Naive thymus-derived CD8-positive, alpha-beta T cell (primary cell): ENCODE measurements at places on chromosomes 3 and 15. TPM values are rescaled to one million over a fixed set of nuclear protein-coding genes. Genes with fewer than 3 reads are reported as not detected.

CHRFAM7A gene
- total RNA-seq, result not detected

CASR gene
- total RNA-seq, result not detected

CHRNA7 gene
- not detected for total RNA-seq

IGSF10 gene
- not detected for total RNA-seq

P2RY13 gene
- total RNA-seq, result not detected

PPP1R14D gene
- not detected for total RNA-seq

DNA sequence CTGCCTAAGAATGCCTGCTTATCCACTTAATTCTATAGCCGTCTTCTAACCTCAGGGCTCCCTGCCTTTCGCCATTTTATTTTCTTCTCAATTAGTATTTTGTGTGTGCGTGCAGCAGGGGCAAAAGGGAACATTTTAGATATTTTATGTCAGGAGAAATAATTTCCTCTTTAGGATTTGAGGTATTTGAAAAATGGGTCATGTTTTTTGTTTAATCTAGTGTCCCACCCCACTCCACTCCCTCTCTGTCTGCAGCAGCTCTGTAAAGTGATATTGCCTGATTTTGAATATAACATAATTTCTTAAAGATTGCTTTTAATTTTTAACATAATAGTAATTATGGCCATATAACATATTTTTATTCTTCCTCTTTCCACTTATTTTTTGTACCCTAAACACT, 593.2 kb upstream of the DPPA4 start:
- H3K27me3 ChIP-seq, result peaks cover 2% of the 10 kb centered on the region
- H3K36me3 ChIP-seq, result no peaks in the 10 kb centered on the region
- H3K27ac ChIP-seq, result no peak overlapping the region
- H3K4me3 ChIP-seq, result no peak overlapping the region

GRCh38 chr15:64536244-64536836, 76.0 kb downstream of the ZNF609 start:
- H3K4me3 ChIP-seq, result peak overlapping the region; percentile 52
- peak overlapping the region; percentile 38 for H3K27ac ChIP-seq
- peaks cover 60% of the 10 kb centered on the region for H3K4me1 ChIP-seq
- no peak for DNase-seq
- no peaks in the 10 kb centered on the region for H3K36me3 ChIP-seq

- DNase-seq, result no peak
- H3K4me1 ChIP-seq, result peaks cover 2% of the 10 kb centered on the region
- no peaks in the 10 kb centered on the region for H3K27me3 ChIP-seq
Measured at GRCh38 chr15:73914145-73914544, 12.1 kb upstream of the LOXL1 start.

DNA sequence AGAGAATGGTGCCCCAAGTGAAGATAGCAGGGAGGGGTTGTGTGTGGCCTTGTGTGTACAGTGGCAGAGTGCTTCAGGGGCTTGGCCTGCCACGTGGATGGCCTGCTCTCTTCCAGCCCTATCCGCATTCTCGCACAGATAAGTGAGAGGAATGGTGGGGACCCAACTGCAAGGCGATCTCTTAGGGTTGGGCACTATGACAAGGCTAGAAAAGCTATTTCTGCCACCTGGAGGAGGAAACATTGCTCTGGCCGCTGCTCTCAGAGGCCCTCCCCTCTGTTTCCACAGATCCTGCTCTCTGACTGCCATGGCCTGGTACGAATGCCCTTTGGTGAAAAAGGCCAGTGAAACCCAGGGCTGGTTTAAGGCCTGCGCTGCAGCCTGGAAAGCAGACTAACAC, 20.6 kb downstream of the EEFSEC start:
- no peaks in the 10 kb centered on the region for H3K27me3 ChIP-seq
- H3K36me3 ChIP-seq, result no peaks in the 10 kb centered on the region
- peaks cover 51% of the 10 kb centered on the region for H3K4me1 ChIP-seq
- H3K27ac ChIP-seq, result no peak overlapping the region
- no peak overlapping the region for H3K4me3 ChIP-seq

DNA sequence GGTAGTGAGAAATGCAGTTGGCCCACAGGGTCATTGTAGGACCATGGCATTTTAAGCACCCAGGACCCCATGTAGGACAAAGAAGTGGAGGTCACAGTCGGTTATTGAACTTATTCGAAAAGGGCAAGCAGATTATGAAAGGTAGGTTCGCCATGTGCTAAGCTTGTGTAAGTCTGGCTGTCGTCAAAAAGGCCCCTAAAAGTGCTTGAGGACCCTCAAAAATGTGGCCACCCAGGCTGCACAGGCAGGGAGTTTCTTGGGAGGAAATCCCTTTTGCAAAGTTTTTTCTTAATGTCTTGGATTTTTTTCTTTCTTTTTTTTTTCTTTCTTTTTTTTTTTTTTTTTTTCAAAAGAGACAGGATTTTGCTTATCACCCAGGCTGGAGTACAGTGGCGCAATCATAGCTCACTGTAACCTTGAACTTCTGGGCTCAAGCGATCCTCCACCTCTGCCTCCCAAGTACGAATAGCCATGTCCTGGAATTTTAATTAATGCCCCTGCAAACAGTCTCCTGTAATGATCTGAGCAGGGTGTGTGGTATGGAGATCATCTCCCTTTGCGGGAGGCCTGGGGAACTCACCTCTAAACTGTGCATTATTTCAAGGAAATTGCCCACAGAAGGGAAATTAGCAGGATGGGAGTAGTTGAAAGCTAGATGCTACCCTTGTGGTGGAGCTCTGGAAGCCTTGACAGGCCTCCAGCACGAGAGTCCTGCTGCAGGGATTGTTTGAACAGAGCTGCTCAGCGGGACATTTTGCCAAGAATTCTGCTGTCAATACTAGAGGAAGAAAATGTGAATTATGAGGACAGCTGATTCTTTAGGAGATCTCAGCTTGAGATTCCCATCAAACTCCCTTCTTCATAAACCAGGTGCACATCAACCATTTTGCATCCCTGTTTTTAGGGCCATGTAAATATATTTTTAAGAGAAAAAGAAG, 28.4 kb downstream of the THSD4 start:
- no peaks in the 10 kb centered on the region for H3K27me3 ChIP-seq
- H3K4me3 ChIP-seq, result no peak overlapping the region
- no peak for DNase-seq
- no peaks in the 10 kb centered on the region for H3K4me1 ChIP-seq

GRCh38 chr3:179603831-179604230, 607 bp downstream of the MRPL47 start:
- peaks cover 36% of the 10 kb centered on the region for H3K4me1 ChIP-seq
- no peaks in the 10 kb centered on the region for H3K27me3 ChIP-seq
- peak overlapping the region; percentile 99 for H3K27ac ChIP-seq
- no peak for DNase-seq
- H3K4me3 ChIP-seq, result peak overlapping the region; percentile 98

DNA sequence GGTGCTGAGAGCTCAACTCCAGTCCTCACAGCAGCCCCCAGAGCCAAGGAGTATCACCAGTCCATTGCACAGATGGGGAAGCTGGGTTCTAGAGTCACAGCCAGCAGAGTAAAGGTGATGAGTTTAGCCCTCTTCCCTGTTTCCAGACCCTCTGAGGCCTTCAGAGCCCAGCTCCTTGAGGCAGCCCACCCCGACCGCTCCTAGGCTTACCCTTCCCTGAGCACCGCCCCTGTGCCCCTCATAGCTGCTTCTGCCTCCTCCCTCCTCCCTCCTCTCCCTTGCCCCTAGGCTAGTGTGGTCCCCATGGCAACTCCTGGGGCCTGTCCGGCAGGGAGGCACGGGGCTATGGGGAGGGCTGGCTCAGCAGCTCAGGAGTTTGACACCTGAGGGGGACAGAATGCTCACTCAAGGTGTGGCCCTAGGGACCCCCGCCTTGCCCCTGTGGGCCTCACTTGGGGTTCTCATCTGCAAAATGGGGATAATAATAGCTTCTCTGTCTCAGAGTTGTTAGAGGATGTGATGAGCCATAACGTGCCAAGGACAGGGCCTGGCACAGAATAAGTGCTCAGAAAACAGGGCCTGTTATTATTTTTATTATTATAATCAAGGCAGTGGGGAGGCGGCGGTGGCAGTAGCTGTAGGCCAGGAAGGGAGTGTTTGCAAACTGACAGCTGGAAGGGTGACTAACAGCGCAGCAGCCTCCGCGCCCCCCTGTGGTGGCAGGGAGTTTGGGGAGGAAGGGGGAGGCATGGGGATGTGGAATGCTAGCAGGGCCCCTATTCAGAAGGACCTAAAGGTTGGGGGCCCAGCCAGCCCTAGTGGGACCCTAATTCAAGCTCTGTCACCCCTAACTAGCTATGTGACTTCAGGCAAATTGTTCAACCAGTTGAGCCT, 11.5 kb downstream of the CSK start:
- peak overlapping the region; percentile 77 for H3K4me3 ChIP-seq
- H3K36me3 ChIP-seq, result no peaks in the 10 kb centered on the region
- peak; percentile 76 for DNase-seq
- H3K27me3 ChIP-seq, result no peaks in the 10 kb centered on the region

- DNase-seq, result no peak
- no peak overlapping the region for H3K4me3 ChIP-seq
- no peak overlapping the region for H3K27ac ChIP-seq
- no peaks in the 10 kb centered on the region for H3K4me1 ChIP-seq
Measured at GRCh38 chr3:181901626-181902025, 189.9 kb downstream of the SOX2 start.

- H3K4me1 ChIP-seq, result no peaks in the 10 kb centered on the region
- no peak overlapping the region for H3K4me3 ChIP-seq
- DNase-seq, result no peak
- no peaks in the 10 kb centered on the region for H3K36me3 ChIP-seq
Measured at GRCh38 chr3:115548611-115549010, 74.7 kb upstream of the GAP43 start.

DNA sequence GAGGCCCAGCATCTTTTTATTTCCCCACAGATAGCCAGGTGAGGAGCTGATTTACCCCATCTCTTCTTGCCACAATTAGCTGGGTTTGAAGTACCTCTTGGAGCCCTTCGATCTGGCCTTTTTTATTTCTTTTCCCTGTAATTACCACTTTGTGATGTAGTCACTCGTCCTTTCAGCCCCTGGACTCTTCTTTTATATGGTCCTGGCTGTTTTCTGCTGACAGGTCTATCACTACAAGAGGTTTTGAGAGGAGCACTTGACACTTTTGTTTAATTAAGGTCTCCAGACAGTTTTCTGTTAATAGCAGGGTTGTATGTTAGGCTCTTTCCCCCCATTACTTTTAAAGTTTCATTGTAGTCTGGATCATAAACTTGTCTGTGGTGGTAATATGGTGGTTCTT, 11.8 kb downstream of the ATXN7 start:
- peaks cover 70% of the 10 kb centered on the region for H3K4me1 ChIP-seq
- H3K36me3 ChIP-seq, result peaks cover 3% of the 10 kb centered on the region
- no peak overlapping the region for H3K4me3 ChIP-seq
- no peak for DNase-seq

DNA sequence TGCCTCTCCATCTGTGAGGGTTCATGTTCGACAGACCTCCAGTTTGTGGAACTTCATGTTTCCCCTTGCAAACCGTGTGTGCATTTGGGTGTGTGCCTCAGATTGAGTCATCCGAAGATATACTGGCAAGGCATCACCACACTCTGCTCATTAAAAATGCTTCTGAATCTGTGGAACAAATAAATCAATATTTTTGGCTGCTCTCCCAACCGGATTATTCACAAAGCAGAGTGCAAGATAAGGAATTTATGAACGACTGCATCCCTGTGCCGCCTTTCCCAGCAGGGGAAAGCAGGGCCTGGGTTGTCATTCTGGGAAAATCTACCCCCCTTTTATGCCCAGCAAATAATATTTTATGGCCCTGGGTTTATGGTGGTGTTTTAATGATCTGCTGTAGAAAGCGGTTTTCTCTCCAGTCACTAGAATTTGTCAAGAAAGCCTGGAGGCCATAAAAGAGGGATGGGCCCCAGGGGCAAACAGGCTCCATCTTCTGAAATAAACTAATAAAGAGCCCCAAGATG, 4.2 kb upstream of the WNT5A start:
- H3K36me3 ChIP-seq, result no peaks in the 10 kb centered on the region
- H3K27ac ChIP-seq, result no peak overlapping the region
- peaks cover 33% of the 10 kb centered on the region for H3K27me3 ChIP-seq
- no peak overlapping the region for H3K4me3 ChIP-seq

DNA sequence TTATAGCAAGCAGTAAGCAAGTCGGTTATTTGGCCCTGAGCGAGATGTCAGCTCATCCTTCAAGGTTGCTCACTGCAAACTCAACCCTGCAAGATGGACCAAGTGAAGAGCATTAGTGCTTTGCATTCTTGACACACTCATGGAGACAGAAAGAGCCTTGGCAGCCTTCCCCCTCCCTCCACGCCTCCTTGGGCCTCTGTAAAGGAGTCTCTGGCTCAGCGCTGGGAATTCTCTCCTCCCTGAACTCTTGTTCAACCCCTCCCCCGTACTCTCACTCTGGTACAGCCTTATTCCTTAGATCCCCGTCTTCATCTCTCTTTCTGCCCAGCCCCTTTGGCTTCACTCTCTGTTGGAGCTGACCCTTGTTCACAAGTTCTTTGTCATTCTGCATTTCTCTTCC, 2.2 kb upstream of the CX3CR1 start:
- DNase-seq, result no peak
- no peaks in the 10 kb centered on the region for H3K36me3 ChIP-seq
- no peak overlapping the region for H3K27ac ChIP-seq
- H3K4me1 ChIP-seq, result peaks cover 44% of the 10 kb centered on the region
- no peak overlapping the region for H3K4me3 ChIP-seq
- H3K27me3 ChIP-seq, result no peaks in the 10 kb centered on the region

GRCh38 chr3:39095778-39096177, 11.6 kb downstream of the GORASP1 start:
- no peak overlapping the region for H3K4me3 ChIP-seq
- H3K4me1 ChIP-seq, result peaks cover 2% of the 10 kb centered on the region
- H3K27me3 ChIP-seq, result no peaks in the 10 kb centered on the region
- no peak for DNase-seq

DNA sequence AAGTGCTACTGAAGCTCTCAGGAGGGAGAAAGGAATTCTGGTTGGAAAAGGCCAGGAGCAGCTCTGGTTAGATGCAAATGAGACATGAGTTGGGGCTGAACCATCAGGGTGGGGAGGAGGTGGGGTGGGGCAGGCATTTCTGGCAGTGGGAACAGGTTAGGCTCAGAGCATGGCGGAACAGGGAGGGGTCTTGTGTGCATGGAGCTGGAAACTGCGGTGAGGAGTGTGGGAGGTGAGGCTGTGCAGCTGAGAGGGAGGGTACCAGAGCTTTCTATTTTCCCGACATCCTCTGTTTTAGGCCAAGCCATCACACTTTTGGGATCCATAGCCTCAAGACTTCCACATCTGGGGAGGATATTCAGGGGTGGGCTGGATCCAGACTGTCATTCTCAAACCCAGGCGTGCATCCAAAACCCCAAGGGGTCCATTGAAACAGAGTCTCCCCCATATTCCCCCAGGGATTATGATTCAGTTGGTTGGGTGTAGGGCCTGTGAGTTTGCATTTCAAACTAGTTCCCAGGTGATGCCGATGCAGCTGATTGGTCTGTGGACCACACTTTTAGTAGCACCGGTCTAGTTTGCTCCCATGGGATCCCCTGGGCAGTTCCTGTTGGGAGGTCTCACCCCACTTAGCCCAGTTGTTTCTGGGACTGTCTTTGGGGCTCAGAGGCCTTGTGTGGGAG, 100.9 kb upstream of the TLE3 start:
- no peak for DNase-seq
- no peak overlapping the region for H3K4me3 ChIP-seq
- H3K4me1 ChIP-seq, result no peaks in the 10 kb centered on the region
- no peaks in the 10 kb centered on the region for H3K36me3 ChIP-seq
- no peak overlapping the region for H3K27ac ChIP-seq
- peaks cover 2% of the 10 kb centered on the region for H3K27me3 ChIP-seq
